ENCODE measurements at places on chromosomes 16 and 17.

DNA sequence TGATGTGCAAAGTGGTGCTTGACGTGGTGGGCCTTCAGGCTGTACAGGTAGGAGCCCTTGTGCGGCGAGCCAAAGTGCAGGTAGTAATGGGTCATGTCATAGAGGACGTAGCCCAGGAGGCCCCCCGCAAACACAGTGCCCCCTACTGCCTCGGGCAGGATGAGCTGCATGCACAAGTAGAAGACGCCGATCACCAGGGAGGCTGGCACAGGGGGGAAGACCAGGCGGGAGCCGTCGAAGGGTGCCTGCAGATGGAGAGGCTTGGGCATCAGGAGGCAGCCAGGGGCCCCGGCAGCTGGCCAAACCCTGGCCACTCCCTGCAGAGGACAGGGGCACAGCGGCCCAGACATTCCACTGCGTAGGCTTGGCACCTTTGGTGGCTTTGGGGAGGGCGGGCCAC lies 15.7 kb upstream of the MLKL start:
- DNase-seq, result no peak

DNA sequence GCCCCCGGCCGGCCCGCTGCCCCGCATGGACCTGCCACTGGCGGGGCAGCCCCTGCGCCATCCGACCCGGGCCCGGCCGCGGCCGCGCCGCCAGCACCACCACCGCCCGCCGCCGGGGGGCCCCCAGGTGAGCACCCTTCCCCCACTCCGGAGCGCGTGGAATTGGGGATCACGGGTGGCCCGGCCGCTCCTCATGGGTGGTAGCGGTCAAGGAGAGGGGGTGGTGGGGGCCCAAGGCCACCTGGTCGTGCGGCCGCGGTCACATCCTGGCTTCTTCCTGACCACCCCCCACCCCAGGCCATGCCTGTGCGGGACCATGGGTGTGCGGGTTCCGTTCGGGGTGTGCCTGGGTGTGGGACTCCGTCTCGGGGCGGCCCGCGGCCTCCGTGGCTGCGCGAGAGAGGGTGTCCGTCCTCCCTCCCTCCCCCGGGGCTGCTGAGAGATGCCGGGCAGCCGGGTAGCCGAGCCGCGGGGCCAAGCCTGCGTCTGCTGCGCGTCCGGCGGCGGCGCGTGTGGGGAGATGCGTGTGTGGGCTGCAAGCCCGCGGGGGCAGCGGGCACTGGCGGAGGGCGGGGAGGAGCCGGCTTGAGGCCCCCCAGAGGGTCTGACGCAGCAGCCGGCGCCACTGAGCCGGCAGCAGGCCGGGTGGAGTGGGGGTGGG lies 6.8 kb downstream of the ACD start:
- peak; percentile 63 for DNase-seq

GRCh38 chr17:82461827-82462524 lies 3.4 kb downstream of the NARF start:
- peak; percentile 78 for DNase-seq

GRCh38 chr17:43530288-43531081 lies 15.7 kb downstream of the ETV4 start:
- peak; percentile 96 for DNase-seq

GRCh38 chr17:32266389-32267301 lies 1.0 kb downstream of the RHBDL3 start:
- DNase-seq, result no peak

GRCh38 chr17:62576382-62576781 lies 51.1 kb upstream of the MRC2 start:
- DNase-seq, result no peak

GRCh38 chr17:73731733-73732132 lies 87.5 kb upstream of the SDK2 start:
- no peak for DNase-seq

GRCh38 chr17:41695134-41695661 lies 6.5 kb downstream of the EIF1 start:
- no peak for DNase-seq

DNA sequence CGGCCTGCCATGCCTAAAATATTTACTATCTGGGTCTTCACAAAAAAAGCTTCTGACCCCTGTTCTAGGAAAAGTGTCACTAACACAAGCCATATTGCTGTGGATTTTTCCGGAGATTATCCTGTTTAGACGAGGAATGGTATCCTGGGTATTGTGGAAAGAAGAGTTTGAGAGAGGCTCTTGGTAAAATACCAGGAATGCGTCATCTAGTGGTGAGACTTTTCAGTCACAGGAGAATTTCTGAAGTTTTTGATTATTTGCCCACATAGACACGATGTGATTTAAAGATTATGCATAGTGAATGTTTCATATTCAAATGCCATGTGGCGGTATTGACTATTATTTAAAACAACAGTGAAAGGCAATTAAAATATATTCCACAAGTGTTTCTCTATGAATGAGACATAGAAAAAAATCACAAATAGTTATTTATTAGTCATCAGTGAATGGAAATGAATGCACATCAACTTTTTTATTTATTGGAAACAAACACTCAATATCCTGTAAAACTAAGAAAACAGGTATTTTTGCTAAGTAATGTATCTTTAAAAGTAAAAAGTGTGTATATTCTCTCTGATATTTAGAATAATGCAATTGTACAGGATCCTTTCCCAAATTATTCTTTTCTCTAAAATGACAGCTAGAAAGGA lies 7.8 kb downstream of the KRT28 start:
- no peak for DNase-seq

GRCh38 chr17:28469376-28469775 lies 4.1 kb upstream of the SLC13A2 start:
- DNase-seq, result no peak

DNA sequence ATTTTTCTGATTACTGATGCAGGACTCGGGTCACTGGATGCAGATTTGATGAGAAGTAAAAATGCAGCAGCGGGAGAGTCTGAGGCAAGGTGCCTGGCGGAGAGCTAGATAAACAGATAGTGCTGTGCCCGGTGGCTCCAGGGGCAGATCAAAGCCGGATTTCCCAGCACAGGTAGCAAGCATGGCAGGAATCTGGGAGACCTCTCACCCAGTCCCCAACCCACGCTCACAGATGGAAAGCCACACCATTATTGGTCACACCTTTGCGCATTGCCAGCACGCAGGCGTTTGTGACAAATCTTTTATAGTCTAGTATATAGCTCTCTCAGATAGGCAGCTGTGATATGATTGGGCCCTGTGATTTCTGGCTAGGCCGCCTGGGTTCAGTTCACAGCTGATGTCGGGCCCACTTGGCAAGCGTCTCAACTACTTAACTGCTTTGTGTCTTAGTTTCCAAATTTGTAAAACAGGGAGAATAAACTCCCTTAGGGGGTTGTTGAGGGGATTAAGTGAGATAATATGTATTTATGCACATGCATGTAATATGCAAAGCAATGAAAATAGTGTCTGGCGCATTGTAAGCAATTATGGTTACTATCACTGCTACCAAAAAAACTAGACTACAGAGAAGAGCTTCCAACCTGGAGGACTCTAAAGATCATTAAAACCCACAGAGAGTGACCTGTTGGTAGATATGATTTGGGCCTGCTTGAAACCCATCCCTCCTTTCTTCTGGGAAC lies 42.0 kb upstream of the NFAT5 start:
- DNase-seq, result no peak

GRCh38 chr17:12637015-12637414 lies 28.7 kb upstream of the MYOCD start:
- peak; percentile 16 for DNase-seq

GRCh38 chr16:3730161-3731125 lies 13.1 kb upstream of the TRAP1 start:
- DNase-seq, result no peak

- DNase-seq, result no peak
Measured at GRCh38 chr16:49994006-49994405, 31.0 kb upstream of the CNEP1R1 start.

DNA sequence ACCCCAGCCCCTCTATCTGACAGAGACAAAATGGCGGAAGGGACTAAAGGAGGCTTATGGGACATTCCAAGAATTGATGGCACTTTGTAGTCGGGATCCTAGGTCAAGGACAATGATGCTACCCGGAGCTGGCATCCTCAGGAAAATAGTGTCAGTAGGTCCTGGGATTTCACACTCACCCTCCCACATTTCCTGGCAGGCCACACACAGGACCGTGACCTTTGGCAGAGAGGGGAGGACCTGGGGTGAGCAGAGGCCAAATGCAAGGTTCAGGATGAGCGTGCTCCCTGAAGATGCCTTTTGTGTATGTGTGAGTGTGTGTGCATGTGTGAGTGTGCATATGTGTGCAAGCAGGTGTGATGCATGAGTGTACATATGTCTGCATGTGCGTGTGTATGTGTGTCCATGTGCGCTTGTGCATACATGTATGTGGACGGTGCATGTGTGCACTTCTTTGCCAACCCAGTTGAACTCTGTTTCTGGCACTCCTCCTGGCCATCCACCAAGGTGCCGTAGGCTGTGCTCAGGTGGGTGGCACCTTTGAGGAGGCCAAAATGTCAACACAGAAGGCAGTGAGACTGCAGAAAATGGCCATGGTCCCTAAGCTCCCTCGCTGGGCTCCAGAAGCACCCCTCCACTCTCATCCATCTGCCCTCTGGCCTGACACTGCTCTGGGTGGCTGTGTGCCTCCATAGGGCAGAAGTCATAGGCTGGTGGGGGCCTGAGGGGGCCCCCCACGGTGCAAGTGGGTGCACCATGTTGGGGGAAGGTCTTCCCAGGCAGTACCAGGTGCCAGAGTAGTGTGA lies 60.3 kb downstream of the SNX20 start:
- DNase-seq, result no peak

DNA sequence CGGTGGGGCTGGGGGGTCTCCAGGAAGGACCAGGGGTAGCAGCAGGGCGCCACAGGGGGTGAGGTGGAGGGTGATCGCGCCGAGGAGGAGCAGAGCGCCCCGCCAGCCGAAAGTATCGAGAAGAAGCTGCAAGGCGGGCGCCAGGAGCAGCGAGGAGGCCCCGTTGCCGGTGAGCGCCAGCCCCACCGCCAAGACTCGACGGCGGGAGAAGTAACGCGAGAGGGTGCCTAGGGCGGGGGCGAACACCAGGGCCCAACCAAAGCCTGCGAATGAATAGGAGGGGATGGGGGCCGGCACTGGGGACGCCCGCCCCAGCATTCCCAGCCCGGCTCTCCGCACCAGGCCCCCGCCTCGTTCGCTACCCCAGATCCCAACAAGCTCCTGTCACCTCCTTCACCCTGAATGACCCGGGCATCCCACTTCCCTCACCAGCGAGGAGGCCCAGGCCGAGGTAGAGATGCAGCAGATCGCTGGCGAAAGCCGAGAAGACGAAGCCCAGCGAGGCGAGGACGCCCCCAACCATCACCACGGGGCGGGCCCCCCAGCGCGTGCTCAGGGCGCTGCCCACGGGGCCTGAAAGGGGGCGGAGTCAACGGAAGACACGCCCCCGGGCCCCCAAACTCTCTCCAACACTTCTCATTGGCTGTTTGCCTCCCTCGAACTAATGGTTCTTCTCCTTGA lies 1.3 kb downstream of the SLC16A11 start:
- peak; percentile 68 for DNase-seq
